ENCODE measurements at places on chromosomes 2 and 18.

GRCh38 chr2:232502511-232502910 lies 14.9 kb upstream of the ECEL1 start:
- no peak for DNase-seq

DNA sequence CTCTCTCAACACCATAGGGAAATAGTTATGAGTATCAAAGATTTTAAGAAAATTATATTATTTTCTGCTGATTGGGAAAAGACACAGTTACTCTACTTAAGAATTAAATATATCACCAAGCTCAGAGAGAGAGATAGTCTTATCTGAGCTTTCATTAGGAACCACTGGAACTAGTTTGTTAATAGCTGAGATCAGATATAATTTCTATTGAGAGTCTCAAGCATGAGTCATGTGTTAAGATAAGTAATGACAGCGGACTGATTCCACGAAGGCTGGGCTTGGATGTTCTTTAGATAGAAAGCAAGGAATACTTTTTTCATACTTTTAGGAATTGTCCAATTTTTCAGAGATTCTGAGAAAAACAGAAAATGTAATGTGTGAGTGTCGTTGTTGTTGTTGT lies 44.4 kb upstream of the RBM44 start:
- DNase-seq: no peak

GRCh38 chr18:61949946-61950345 lies 57.1 kb upstream of the RNF152 start:
- no peak for DNase-seq

DNA sequence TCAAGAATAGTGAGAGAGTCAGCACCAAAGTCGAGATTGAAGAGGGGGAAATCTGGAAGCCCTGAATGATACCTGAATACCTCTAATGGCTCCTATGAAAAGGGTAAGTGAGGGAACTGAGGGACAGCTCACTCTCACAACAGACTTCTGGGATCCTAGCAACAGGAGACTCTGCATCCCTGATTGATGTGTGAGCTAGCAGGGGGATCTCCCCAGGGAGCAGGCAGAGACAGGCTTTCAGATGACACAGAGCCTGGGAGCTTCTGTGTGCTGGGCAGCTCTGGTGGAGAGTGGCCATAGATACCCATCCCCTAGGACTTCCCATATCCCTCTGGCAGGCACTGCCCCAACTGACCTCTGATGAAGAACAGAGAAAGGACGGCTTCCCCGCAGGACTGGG lies 206.2 kb downstream of the EXOC6B start:
- DNase-seq: no peak

Measured in SJCRH30 (cell line).